ENCODE measurements at places on chromosomes 7 and 10.
A peak's percentile ranks its signal among the peaks of the same experiment; 100 is the strongest.

DNA sequence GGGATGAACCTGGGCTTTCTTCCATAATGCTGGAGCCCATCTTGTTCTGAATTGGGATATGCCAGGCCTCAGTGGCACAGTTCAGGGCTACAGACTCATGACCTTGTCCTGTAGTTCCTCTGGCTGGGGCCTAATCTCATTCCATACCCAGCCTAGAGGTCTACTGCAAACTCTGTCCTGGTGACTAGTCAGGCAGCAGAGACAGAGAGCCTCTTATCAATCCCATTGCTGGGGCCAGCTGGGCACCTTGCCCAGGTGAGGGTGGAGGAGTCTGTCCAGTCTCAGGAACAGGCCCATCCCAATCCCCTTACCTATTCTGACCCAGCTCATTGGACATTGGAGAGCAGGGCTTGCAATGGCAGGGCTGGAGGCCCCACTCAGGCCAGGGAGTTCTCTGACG lies 28.0 kb upstream of the COMTD1 start:
- no peak for DNase-seq

GRCh38 chr10:11328264-11329061 lies 283.0 kb downstream of the USP6NL start:
- DNase-seq, result no peak

DNA sequence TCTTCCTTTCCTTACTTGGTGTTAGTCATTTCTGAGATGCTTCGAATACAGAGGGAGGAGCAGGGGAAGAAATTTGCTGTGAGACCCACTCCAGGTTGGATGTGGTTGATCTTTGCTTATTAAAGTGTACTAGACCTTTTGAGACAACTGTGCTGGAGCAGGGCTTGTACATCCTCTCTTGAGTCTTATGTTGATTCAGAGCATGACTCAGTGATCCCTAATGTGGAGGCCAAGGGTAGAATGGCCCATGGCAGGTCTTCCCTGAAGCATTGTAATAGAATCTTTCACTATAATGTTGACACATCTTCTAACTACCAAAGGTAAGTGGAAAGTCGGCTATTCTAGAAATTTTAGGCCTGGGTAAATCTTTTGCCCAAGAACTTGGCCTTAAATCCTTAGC lies 17.0 kb upstream of the SFR1 start:
- DNase-seq, result no peak

- no peak for DNase-seq
These were observed 179.0 kb downstream of the RNLS start for GRCh38 chr10:88404133-88404532.

DNA sequence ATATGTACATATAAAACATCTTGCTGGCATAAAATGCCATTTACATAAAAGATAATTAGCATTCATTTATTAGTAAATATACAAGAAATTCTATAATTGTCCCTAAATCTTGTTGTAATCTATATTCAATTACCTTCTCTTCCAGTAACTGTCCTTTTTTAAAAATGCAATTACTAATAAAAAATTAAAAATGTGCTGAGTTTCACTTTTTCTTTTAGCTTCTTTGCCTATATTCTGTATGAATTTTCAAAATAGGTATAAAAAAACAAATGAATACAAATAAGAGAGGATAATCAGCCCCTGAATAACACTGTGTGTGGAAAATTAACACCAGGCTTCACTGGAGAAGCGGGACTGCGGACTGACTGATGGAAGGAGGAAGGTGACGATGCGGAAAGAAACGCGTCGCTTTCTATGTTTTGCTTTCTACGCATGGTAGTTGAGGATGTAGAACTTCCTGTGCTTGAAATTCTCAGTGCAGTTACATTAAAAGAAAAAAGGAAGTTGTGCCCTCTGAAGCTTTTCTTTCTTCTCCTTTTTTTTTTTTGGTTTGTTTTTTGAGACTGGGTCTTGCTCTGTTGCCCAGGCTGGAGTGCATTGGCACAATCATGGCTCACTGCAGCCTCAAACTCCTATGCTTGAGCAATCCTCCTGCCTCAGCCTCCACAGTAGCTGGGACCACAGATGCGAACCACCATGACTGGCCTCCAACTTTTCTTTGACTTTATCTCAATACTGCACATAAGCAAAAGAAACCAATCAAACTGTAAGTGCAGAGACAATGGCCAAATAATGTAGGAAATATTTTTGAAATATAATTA lies 7.4 kb upstream of the ZMYND11 start:
- DNase-seq, result no peak

GRCh38 chr10:132366499-132366898 lies 30.5 kb upstream of the PWWP2B start:
- DNase-seq, result no peak

GRCh38 chr7:68438016-68438415 lies 1160.3 kb upstream of the AUTS2 start:
- DNase-seq, result no peak

GRCh38 chr10:130043491-130043890 lies 67.1 kb downstream of the C10orf143 start:
- no peak for DNase-seq

GRCh38 chr10:122296363-122297120 lies 25.4 kb downstream of the BTBD16 start:
- no peak for DNase-seq

DNA sequence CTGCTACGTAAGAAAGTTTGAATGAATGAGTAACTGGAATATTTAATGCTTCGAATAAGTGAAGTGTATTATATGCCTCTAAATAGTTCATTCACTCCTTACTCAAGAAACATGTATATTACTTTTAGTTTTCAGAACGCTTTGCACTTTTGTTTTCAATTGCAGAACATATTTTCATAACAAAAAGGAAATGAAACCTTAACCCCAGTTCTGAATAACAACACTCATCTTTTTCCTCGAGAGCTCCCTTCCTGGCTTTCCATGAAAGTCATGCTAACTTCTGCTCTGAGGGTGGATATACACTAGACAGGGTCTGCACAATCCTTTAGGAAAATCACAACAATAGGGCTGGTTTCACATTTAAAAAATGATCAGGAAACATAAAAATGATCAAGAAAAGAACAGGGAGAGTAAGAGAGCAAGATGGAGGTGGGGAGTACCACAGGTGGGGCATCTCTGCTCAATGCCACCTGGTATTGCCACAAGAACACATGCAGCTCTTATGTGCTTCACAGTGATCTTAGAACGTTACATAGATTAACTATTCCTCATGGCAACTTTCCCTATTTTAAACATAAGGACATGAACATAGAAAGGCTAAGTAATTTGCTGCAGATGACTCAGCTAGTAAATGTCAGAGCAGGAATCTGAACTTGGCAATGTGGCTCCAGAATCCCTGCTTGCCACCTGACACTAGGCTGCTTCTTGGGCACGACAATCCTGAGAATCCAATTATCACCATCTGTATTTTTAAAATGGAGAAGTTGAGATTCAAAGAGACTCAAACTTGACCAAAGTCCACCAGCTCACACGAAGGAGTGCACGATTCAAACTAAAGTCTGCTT lies 219.5 kb upstream of the AOAH start:
- no peak for DNase-seq

GRCh38 chr10:80702143-80702542 lies 164.4 kb downstream of the SH2D4B start:
- no peak for DNase-seq

- DNase-seq, result peak; percentile 27
These were observed at the start of gene PCDH15 for GRCh38 chr10:54800741-54801421. Gene PCDH15 (minus strand): TSS chr10:54801231. CDS start chr10:54664262, 136,969 bp downstream.

DNA sequence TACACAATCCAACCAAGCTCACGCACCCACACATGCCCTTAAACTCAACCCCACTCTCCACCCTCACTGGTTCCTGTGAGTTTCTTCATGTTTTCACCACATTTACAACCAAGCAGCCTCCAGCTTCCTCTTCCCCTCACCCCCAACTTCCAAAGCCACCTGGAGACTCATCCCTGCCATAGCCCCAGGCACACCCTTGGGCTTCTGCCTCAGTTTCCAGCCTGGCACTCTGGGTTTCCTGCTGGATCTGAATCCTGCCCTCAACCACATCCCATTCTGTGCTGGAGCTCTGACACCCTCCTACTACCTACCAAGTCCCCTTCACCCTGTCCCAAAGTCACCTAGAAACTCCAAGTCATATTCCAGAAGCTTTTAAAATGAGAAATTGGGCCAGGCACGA lies 29.4 kb downstream of the CCDC3 start:
- no peak for DNase-seq

- no peak for DNase-seq
These were observed 8.2 kb upstream of the SUN1 start for GRCh38 chr7:824081-824480.
